A549 treated with CpdA at 1 μM for 4 hours (cell line): ENCODE measurements at places on chromosomes 7 and 10. TPM values are rescaled to one million over a fixed set of nuclear protein-coding genes. Genes with fewer than 3 reads are reported as not detected.

FXYD4 gene
- total RNA-seq = not detected in 5 replicates

NUDT13 gene
- total RNA-seq = 2.2 to 5.4 TPM (median 2.9 TPM) in 5 replicates

CALML3 gene
- not detected in 5 replicates for total RNA-seq

TRIM50 gene
- not detected in 5 replicates for total RNA-seq

RET gene
- total RNA-seq = 0.40 to 0.74 TPM (median 0.50 TPM) in 5 replicates

CLDN15 gene
- 8.7 to 14.8 TPM (median 12.9 TPM) in 5 replicates for total RNA-seq
